Mesenteric fat pad (tissue), 1 donor: ENCODE measurements at places on chromosomes 11 and 22. TPM values are rescaled to one million over a fixed set of nuclear protein-coding genes. Genes with fewer than 3 reads are reported as not detected.
A peak's percentile ranks its signal among the peaks of the same experiment; 100 is the strongest.

GRCh38 chr22:38196791-38197419, 4.9 kb upstream of the MAFF start:
- no peak for DNase-seq

GRCh38 chr11:68215087-68215445, 2.0 kb upstream of the KMT5B start:
- DNase-seq = no peak

DNA sequence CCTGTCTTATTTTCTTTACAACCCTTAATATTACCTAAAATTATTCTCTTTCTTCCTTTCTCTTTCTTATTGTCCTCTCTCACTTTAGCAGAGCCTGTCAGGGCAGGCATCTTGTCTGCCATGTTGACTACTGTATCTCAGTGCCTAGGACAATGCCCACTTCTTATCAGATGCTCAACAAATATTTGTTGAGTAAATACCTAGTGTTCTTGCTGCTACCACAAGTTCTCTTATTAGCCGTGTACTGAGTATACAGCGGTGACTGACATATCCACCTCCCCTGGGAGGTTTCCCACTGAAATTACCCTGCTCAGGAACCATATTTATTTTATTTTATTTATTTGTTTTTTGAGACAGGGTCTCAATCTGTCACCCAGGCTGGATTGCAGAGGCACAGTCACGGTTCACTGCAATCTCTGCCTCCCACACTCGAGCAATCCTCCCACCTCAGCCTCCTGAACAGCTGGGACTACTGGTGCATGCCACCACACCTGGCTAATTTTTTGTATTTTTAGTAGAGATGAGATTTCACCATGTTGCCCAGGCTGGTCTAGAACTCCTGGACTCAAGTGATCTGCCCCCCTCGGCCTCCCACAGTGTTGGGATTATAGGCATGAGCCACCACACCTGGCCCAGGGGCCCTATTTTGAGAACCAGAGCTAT, 6.7 kb downstream of the HPX start:
- DNase-seq = peak; percentile 28

- DNase-seq = no peak
These were observed 129.9 kb downstream of the KCNC1 start for GRCh38 chr11:17864478-17864941.

DNA sequence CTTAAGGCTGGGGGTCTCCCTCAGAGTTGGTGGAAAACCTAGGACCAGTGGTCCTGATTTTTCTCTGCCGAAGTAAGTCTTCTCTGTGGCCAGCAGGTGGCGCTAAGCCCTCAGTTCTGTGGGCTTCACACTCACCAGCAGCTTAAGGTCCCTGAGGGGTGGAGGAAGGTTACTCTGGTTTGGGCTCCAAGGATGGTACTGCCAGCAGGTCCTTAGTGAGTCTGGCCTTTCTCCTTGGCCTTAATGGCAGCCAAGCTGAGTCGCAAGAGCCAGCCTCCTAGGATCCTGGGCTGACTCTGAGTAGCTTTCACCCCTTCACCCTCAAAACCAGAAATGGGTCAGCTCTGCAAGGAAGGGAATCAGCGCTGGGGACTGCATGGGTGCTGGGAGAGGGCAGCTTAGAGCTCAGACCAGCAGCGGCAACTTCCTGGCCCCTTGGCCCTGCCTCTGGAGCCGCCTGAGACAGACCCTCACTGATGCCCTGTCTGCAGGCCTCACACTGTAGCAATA, 4.4 kb downstream of the KCNJ11 start:
- DNase-seq = no peak

DNA sequence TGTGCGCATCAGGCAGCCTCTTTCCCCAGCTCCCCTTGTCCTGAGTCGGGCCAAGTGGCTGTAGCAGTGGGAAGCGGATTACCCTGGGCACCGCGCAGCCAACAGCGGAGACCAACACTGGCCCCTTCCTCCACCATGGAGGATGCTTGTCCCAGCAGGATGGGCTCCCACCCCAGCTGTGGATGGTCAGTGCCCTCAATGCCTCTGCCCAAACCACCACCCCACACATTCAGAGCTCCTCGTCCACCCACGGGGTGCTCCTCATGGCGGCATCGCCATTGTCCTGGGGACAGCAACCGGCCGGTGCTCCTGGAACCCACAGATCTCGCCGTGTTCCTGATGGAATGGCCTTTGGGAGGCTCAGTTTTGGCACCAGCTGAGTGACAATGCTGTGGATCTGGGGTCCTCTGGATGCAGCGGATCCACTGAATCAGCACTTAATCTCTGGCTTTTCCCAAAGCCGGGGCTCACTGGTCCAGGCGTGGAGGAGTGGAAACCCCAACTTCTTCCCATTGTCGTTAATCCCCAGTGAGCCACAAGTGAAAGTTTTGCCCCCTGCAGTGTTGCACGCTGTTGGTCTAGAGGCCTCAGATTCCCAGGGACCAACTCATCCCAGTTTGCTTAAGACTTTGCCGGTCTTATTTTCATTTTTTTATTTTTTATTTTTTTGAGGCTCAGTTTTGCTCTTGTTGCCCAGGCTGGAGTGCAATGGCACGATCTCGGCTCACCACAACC, 4.1 kb upstream of the B4GALNT4 start:
- no peak for DNase-seq

GRCh38 chr11:19714022-19714386, 1.4 kb downstream of the NAV2 start:
- DNase-seq = no peak

- no peak for DNase-seq
These were observed 612 bp downstream of the ASPHD2 start for GRCh38 chr22:26429458-26430286.

DNA sequence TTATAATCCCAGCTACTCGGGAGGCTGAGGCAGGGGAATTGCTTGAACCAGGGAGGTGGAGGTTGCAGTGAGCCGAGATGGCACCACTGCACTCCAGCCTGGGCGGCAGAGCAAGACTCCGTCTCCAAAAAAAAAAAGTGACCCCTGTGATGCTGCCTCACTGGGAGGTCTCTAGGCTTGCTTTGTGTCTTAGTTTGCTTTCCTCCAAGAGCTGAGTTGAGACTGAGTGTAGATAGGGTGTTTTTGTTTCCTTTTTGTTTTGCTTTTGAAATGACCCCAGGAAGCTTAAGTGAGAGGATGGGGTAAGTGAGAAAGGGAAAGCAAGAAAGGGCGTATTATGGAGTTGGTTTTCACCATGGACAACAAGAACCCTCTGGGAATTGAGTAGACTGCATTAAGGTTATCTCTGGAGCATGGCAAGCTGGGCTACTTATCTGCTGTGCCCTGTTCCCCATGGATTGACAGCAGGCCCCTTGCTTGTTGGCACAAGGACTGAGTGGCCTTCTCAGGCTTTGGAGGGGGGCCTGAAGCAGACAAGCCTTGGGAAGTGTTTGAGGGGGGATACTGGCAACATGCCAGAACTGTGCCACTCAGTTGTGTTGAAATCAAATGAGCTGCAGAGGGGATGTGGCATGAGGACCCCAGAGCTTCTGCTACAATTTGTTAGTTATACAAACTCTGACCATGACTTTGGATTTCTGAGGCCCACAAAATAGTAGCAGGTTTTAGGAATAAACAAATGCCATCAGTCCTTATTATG, 300.6 kb upstream of the C11orf87 start:
- DNase-seq = no peak

DNA sequence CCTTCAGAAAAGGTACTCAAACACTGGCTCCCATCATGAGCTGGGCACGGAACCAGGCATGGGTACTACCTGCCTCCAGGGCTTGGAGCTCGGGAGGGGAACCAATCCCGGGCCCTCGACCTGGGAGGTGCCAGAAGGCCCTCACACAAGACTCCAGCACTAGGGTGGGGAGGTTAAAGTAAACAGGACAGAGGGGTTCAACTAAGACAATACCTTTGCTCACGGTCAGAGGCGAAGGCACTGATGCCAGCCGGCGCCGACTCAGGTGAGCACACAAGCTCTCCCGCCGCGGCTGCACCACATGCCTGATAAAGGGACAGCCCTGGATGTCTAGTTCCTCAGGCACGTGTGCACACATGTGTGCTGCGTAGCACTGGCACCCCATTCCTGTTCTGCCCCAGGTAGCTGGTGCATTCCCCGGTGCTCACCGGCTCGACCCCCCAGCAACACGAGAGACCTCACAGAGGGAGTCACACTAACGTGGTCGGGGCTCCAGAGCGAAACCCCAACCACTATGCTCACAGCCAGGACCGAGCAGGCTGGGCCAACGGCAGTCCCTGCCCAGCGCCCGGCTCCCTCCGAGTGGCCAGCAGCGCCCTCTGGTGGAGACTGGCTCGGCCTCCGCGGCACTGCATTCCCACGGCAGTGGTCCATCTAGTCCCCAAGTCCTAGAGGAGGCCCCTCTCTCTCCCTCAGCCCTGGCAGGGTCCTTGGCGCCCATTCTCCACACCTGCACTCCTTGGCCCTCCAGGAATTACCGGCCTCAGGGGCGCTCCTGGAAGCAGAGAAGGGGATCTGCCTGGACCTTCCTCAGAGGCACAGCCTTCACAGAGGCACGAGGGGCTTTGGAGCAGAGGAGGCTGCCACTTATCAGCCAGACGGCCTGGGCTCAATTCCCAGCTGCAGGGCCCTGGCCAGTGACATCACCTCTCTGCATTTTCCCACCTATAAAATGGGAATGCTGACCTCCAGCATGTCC, 28.8 kb upstream of the MOB2 start:
- DNase-seq = peak; percentile 95

DNA sequence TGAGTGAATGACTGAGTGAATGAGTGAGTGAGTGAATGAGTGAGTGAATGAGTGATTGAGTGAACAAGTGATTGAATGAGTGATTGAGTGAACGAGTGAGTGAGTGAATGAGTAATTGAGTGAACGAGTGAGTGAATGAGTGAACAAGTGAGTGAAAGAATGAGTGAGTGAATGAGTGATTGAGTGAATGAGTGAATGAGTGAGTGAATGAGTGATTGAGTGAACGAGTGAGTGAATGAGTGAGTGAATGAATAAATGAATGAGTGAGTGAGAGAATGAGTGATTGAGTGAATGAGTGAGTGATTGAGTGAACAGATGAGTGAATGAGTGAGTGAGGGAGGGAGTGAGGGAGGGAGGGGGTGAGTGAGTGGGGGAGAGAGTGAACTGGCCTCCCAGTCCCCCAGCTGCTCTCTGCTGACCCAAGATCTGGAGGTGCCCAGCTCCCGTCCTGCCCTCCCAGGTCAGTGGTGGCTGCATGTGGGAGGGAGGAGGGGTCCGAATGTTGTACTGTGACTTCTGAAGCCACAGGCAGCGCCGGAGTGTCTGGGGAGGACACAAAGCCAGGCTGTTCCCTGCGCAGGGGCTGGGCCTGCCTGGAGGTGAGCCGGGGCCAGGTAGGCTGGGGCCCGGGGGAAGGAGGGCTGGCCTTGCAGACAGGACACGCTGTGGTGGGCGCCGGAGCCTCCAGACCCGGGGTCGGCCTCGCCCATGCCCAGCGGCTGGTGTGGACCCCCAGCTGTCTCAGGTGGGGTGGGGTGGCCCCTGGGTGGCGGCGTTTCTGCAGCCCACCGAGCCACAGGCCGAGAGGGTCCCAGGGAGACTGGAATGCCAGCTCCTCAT, 17.8 kb upstream of the PIM3 start:
- no peak for DNase-seq

GRCh38 chr22:47601666-47602065, 839.2 kb downstream of the TBC1D22A start:
- DNase-seq = peak; percentile 26

DNA sequence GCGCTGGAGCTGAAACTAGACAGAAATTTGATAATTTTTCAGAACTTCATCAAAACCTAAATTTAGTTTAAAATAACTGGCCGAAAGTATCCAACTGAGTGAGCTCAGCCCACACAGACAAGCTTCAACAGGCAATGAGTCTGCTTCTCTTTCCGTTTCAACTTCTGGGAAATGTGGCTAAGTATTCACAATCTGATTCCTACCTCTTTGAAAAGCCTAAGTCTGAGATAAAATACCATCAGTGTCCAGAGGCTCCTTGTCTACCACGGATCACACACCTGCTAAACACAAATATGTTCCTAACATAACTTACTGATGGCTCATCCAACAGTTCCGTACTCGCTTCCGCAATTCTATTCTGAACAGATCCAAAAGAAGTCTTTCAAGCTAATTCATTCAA, 8.5 kb downstream of the SIK3 start:
- DNase-seq = no peak

- DNase-seq = no peak
These were observed 50.9 kb downstream of the TRIOBP start for GRCh38 chr22:37747715-37748100.

DNA sequence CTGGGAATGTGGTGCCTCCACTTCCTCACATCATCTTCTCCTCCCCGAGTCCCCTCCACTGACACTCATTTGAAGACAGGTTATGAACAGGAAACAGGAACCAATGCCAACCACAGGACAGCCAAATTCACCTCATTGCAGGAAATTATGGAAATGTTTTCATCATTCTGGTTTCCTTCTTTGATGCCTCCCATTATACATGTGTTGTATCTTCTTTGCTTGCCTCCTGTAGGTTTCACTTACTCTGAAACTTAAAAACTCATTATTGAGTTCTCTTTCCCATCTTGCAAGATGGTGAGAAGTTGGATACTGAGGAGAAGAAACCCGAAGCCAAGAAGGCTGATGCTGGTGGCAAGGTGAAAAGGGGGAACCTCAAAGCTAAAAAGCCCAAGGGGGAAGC, 108.5 kb downstream of the PHF21B start:
- no peak for DNase-seq

DNA sequence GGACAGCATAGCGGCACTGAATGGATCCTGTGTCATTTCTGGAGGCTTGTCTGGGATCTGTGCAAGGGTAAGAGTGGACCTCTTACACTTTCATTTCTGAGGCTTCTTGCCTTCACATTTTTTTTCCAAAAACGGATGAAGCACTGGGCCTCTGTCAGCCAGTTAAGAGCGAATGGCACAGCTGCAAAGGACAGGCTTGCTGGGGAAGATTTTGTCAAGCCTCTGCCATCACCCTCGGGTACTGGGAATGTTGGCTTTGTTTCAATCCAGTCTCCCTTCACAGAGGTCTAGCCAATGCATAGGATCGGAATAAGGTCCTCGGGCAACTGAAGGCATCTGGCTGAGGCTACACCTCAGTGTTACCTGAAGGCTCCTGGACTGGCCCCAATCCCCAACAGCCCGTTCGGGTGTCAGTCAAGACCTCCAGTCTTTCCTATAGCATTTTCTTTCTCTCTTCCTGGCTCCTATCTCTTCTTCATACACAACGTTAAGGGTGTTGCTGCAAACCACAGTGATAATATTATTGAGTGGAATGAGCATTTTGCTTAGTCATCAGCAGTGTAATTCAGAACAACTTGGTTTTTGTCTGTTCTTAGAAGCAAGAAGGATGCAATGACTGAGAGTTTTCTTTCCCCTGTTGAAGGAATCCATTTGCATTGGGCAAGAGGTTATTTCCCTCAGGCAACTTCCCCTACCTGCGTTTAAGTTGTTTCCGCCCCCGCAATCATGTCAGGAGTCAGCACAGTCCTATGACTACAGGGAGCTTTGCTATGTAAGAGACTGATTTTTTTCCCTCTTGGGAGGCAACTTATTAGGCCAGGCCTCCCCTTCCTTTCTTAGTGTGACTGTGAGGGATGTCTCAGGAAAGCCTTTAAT, 22.8 kb downstream of the NPAT start:
- DNase-seq = no peak

- DNase-seq = no peak
These were observed 35.4 kb upstream of the BRSK2 start for GRCh38 chr11:1354125-1354938.

Gene KDM4E
- total RNA-seq = not detected

Gene MMP1
- 0.26 TPM for total RNA-seq

Gene DLG2
- total RNA-seq = 2.8 TPM

Gene SYNGR1
- total RNA-seq = 10.8 TPM

Gene BTBD18
- not detected for total RNA-seq

Gene TRPM5
- total RNA-seq = not detected

Gene C1QTNF4
- total RNA-seq = 1.1 TPM

Gene PGM2L1
- 2.8 TPM for total RNA-seq

Gene EMID1
- total RNA-seq = 1.4 TPM
